ENCODE measurements at places on chromosomes 1 and 21.

GRCh38 chr1:96995351-96995750 lies 273.8 kb downstream of the PTBP2 start:
- DNase-seq = no peak

DNA sequence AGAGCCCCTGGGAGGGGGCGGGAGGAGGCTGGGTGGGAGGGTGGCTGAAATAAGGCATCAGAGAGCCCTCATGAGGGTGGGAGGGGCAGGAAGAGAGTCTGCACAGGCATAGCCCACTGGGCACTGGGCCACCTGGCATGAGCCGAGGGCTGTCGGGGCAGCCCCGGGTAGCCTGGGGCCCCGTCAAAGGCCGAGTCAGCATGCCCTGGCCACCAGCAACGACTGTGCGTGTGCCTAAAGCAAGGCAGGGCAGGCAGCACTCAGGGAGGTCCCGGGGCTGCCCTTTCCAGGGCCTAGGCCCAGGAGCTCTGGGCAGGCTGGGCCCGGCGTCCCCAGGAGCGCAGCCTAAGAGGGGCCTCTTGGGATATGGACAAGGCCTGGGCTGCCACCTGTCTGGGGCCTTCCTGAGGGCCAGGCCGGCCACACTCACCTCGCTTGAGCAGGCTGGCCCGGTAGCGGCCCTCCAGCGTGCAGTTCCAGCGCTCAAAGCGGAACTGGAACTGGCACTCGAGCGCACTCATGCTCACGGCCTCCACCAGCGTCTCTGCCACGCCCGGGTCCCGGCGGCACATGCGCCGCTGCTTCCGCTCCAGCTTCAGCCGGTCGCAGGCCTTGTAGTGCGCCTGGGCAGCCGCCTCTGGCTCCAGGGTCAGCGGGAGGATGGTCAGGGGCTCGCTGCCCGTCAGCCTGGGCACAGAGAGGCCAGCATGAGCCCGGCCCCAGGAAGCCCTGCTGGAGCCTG lies 22.7 kb downstream of the WNT9A start:
- no peak for DNase-seq

GRCh38 chr1:64518692-64519481 lies 49.0 kb downstream of the CACHD1 start:
- DNase-seq = no peak

DNA sequence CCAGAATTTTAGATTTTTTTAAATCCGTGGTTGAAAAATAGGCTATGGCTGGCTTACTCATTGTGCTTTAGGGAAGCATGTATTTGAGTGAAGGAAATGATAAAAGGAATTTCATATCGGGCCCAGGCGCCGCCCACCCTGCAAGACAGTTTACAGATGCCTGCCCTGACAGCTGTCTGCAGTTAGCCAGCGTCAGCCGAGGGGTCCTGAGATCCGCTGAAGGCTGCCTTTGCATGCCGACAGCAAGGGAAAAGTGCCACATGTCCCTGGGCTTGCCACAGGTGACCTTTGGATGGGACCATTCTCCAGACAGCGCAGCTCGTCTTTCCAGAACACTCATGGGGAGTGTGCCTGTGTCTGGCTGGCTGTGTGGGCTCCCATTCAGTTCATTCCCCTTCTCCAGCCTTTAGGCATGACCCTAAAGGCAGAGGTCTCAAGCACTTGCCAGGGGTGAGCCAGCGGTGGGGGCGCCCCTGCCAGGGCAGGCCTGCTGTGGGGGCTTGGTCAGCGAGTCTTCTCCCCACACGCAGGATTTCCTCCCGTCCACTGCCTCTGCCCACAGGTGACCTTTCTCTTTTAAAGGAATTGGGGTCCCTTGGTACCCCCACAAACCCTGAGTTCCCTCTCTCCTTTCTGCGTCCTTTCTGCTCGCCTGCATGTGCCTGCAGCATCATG lies 46.1 kb upstream of the TRAPPC10 start:
- DNase-seq = no peak

GRCh38 chr1:41455479-41456332 lies 28.8 kb downstream of the EDN2 start:
- no peak for DNase-seq

- DNase-seq = no peak
Observed at GRCh38 chr1:6298530-6298929, 37.6 kb upstream of the GPR153 start.

GRCh38 chr1:212630158-212630900 lies 21.8 kb downstream of the ATF3 start:
- DNase-seq = peak; percentile 51

DNA sequence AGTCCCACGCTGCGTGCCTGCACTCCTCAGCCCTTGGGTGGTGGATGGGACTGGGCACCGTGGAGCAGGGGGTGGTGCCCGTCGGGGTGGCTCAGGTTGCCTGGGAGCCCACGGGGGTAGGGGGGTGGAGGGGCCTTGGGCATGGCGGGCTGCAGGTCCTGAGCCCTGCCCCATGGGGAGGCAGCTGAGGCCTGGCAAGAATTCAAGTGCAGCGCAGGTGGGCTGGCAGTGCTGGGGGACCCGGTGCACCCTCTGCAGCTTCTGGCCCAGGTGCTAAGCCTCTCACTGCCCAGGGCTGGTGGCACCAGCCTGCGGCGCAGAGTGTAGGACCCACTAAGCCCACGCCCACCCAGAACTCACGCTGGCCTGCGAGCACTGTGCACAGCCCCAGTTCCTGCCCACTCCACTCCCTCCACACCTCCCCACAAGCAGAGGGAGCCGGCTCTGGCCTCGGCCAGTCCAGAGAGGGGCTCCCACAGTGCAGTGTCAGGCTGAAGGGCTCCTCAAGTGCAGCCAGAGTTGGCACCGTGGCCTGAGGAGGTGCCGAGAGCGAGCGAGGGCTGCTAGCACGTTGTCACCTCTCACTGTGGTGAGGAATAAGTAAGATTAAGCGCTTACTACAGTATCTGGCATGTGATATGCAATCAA lies 12.8 kb downstream of the TNNI3K start:
- DNase-seq = no peak

DNA sequence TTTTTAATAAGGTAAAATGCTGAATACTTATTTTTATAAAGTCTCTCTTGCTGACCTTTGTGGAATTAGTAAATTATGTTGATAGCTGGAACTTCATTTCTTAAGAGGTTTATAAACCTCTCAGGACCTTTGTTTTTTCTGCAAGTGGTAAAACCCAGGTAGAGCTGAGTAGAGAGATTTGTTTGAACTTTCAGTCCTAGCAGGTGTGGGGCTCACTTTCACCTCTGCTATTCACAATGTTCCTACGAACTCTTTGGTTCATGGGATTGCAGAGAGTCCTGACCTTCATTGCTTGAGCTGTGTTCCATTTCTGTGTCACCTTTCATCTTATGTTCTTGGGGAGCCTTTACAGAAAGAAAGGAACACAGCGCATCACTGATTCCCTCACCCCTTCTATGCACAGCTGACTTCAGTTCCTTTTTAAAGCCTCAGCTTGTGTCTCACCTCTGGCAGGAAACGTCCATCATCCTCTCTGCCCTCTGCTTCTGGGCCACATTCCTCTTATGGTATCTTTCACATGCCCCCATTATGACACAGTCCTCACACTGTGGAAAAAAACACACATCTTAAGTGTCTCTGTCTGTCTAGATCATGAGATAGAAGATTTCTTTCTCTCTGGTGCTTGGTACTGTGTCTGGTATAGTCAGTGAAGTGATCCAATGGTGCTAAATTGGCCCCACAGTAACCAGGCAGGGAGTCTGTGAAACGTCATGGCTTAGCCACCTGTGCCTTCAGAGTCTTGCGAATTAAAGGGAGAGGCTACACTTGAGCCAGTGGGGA lies 262.5 kb upstream of the B3GALT2 start:
- peak; percentile 67 for DNase-seq

GRCh38 chr1:229186373-229187056 lies 84.4 kb upstream of the RAB4A start:
- DNase-seq = no peak

GRCh38 chr1:234929369-234929768 lies 199.3 kb downstream of the TOMM20 start:
- DNase-seq = no peak

DNA sequence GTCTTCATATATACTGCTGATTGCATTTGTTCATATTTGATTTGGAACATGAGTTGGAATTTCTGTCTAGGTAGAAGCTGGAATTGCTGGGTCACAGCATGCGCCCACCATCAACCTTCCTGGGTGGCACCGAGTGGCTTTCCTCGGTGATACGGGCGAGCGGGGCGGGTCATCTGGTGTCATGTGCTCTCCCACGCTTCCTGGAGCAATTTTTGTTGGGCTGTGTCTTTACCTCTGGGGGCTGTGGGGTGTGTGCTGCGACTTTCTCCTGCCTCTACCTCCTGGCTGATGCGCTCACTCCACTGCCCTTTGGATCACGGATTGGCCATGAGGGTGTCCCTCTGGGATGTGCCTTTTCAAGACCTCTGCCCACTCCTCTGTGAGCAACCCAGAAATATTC lies 108.7 kb upstream of the COL6A1 start:
- DNase-seq = no peak
